ENCODE measurements at places on chromosomes 5 and 9.
A peak's percentile ranks its signal among the peaks of the same experiment; 100 is the strongest.

GRCh38 chr5:58123501-58123900, 336.4 kb downstream of the PLK2 start:
- no peak for DNase-seq

GRCh38 chr5:59036274-59036961, 453.5 kb downstream of the RAB3C start:
- no peak for DNase-seq

DNA sequence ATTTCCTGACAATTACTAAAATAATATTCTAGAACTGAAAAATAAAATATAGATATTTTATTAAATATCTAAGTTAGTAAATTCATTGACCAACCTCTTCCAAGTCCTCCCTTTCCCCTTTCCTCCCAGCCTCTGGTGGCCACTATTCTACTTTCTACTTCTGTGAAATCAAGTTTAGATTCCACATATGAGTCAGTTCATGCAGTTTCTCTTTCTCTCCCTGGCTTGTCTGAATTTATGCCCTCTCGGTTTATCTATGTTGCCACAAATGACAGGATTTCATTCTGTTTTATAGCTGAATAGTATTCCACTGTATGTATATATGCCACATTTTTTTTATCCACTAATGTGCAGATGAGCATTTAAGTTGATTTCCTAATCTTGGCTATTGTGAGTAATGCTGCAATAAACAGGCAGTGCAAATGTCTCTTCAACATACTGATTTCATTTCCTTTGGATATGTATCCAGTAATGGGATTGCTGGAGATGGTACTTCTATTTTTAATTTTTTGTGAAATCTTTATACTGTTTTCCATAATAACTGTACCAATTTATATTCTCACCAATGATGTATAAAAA, 52.3 kb downstream of the WDR36 start:
- DNase-seq = no peak

DNA sequence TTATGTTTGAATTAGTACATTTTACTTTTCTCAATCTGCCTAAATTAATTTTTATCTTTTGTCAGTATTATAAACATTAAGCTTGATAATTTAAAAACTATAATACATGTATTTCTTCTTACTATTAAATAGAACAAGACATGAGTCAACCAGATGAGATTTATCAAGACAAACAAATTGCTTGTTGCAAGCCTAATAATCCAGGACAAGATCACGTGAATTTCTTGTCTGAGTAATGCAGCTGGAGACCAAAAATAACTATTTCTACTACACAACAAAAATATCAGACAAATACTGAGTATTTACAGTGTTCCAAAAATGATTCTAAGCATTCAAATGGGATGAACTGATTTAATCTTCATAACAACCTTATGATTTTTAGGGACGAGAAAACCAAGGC, 339.1 kb upstream of the PRR16 start:
- no peak for DNase-seq

DNA sequence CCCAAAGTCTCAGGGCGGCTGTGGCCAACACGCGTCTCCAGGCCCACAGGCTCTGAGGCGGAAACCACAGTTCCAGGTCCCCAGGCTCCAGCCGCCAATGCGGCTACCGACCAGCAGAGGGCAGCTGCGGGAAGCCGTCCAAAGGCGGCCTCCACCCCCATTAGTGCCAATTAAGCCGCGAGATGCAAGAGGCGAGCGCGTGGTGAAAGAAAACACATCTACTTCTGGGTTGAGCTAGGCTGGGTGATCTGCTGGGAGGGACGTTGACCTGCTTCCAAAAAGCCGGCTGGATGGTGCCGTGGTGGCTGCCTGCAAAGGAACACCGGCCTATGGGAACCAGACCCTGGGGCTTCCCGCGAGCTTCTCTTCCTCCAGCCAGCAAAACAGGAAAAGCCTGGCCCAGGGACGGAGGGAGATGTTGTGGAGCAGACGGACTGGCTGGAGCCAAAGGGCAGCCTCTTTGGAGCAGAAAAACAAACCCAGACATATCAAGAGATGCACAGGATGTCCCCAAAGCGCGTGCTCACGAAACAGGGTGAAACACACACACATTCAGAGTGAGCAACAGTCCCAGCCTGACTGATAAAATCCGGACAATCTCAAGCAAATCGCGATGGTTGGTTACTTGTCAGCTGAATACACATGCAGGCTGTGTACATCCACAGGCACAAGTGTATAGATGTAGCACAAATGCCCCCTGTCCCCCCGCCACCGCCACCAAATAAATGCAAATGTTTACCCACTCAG, 187.1 kb upstream of the BRINP1 start:
- peak; percentile 46 for DNase-seq

- no peak for DNase-seq
Measured at GRCh38 chr9:80538976-80539375, 967.2 kb downstream of the TLE4 start.

- DNase-seq = no peak
Measured at GRCh38 chr5:157864067-157864466, 5.1 kb upstream of the CLINT1 start.

DNA sequence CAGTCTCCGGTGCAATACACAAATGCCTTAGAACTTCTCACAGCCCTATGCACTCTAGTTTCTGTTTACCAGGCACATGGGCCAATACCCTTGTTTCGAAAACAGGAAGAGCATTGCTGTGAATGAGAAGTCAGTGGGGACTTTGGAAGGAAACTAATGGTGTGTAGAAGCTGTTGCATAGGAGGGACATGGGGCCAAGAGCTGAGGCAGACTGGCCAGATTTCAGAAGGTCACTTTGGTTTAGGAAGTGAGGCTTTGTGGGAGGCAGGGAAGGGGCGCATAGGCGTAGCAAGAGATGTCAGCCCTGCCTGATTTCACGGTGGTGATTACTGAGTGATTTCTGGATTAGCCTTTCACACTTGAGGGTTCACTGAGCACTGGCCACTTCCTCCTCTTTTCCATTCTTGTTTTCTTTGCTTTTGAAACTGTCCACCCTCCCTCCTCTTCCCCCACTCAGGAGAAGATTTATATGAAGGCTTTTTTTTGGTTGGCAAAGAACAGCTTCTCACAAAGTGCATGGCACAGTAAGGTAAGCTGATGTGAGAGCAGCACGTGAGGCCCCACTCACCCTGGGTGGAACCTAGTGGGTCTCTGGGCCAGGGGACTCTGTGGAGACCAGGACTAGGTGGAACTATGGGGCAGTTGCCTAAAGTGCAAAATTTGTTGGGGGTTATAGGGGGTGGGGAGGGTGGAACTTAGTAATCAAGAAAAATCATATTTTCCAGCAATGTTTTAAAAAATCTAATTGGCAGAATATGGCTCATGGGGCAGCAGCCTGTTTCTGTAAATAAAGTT, 6.1 kb upstream of the TMEM252 start:
- no peak for DNase-seq

DNA sequence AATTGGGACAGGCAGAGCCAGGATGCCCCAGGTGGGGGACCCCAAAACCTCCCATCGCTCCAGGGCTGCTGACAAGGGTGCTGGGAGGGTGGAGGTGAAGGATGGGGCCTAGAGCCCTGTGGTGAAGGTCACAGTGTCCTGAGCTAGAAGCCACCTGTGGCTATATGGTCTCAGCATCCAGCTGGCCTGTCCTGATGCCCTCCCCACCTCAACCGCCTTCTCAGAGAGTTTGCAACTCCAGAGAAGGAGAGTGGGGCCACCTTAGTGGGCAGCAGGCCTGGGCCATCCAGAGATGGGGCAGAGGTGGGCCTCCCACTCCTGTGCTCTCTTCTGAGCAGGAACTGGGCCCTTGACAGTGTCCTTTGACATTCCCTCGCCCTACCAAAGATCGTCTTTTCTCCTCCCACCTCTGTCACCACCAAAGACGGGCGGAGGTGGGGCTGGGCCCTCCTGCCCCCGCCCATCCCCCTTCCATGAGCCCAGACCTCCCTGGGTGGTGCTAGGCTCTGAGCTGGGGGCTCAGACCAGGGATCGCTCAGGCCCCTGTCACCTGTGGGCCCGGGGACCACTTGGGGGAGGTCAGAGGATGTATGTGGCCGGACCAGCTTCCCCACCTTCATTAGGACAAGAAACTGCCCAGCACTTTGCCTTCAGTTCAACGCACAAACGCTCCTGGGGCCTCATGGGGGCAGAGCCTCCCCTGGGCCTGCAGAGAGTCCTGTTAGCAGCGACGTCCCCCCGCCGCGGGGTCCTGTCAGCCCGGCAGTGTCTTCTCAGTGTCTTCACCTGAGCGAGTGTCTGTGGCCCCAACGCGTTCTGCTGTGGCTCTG, 10.0 kb upstream of the DOLPP1 start:
- no peak for DNase-seq

DNA sequence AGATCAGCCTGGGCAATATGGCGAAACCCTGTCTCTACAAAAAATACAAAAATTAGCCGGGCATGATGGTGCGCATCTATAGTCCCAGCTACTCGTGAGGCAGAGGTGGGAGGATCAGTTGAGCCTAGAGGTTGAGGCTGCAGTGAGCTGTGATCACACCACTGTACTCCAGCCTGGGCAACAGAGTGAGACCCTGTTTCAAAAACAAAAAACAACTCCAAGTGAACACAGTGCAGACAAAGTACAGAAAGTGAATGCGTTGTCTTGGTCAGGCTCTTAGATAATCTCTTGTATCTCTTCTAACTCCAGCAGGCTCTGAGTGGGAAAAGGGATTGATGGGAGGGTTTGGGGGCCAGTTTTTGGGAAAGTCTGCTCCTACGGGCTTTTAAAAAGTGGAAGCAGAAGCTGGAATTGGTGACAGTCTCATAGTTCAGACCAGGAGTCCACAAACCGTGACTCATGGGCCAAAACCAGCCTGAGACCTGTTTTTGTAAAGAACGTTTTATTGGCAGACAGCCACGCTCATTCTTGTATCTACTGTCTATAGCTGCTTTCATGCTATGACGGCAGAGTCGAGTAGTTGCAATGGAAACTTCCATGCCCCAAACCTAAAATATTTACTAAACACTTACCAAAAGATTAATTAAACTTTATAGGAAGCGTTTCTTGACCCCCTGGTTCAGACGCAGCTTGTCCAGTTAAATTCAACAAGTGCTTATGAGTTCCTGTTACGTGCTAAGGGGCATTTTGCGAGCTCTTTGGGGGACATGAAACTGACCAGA, 32.9 kb downstream of the NDST1 start:
- DNase-seq = no peak

DNA sequence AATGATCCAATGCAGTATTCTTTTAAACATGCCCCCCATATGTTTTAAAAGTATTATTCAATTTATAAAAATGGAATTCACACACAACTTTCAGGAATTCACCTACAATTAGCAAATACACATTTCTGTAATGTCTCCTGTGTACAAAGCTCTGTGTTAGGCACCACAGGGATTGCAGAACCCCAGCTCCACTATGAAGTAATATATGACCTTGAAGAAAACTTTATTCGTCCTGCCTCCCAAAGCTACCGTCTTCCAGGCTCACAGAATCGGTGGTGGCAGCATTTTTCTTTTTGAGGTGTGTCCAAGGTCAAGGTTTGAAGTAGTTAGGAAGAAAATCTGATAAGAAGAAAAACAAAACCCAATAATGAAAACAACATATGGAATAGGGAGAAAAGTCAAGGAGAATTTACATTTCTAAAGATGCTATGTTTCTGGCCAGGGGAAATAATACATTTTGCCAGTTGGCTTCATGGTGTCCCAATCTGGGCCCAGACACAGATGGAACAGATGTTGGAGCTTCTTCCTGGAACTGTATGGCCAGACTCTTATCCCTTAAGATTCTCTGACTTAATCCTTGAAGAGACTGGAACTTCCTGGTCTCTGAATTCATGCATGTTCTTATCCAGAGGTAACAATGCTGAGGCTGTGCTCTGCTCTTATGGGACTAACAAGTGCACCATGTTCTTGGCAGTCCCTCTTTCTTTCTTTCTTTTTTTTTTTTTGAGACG, 22.0 kb upstream of the LVRN start:
- no peak for DNase-seq

- DNase-seq = no peak
Measured at GRCh38 chr5:109656829-109657228, 32.9 kb upstream of the MAN2A1 start.

DNA sequence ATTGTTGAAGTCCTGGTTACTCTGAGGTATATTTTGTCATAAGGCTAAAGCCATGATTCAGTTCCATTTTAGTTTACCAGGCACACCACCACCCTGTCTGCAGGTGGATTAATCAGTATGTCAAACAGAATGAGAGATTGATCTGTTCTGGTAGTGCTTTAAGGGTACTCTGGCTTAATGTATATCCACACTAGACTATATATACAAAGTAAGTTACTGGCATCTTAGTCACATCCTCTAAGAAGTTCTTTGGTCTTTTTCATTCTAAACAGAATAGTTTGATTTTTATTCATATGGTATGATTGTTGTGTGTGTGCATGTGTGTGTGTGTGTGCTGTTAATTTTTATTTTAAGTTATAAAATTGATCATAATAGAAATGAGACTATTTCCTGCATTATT, 61.8 kb downstream of the RAB24 start:
- DNase-seq = no peak

- no peak for DNase-seq
Measured at GRCh38 chr5:177334781-177335700, 16.4 kb downstream of the LMAN2 start.

GRCh38 chr9:112176524-112176923, 1.4 kb upstream of the SUSD1 start:
- no peak for DNase-seq

DNA sequence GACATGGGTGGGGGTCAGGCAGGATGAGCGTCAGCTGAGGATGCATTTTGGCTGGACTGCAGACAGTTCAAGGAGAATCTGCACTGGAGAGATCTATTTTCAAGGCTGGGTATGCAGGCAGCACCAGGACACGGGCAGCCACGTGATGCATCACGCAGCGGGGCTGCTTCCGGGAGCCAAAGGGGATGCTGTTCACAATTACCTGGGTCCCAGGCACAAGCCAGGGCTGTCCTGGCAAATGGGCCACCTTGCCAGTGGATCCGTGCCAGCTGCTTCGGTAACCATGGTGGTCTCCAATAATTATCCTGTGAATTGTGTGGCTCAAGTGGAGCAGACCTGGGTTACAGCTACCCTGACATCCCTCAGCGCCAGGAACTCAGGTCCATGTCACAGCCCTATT, 17.5 kb downstream of the DBH start:
- no peak for DNase-seq

DNA sequence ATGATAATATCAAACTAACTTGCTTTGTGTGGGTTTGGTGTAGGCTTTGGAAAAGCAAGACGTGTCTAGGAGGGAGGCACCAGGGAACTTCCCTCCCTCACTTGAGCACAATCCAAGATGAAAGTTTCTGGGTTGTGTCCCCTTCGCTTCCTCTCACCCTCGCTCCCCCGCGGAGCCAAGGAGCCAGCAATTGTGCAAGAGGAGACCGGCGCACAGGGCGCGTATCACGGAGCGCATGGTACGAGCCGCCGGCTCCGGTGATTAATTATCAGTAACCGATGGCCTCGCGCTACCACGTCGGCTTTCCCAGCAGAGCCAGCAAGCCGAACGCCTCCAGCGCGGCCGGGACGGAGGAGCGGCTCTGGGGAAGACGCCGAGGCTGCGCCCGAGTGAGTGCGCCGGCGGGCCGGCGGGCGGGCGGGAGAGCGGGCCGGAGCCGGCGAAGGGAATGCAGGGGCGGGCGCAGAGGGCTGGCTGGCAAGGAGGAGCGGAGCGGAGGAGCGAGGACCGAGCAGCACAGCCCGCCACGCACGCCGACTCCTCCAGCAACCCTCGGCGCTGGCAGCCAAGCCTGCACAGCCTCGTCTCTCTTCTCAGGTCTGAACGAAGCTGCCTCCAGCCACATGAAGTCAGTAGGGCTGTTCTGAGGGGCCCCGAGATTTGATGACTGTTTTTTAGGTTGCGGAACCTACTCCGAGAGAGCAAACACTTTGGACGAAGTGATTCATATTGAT, 143.6 kb downstream of the BNC2 start:
- peak; percentile 70 for DNase-seq
